NCI-H1105 treated with DMSO at 0.1 percent for 48 hours (cell line): ENCODE measurements at places on chromosomes 2 and 18.

DNA sequence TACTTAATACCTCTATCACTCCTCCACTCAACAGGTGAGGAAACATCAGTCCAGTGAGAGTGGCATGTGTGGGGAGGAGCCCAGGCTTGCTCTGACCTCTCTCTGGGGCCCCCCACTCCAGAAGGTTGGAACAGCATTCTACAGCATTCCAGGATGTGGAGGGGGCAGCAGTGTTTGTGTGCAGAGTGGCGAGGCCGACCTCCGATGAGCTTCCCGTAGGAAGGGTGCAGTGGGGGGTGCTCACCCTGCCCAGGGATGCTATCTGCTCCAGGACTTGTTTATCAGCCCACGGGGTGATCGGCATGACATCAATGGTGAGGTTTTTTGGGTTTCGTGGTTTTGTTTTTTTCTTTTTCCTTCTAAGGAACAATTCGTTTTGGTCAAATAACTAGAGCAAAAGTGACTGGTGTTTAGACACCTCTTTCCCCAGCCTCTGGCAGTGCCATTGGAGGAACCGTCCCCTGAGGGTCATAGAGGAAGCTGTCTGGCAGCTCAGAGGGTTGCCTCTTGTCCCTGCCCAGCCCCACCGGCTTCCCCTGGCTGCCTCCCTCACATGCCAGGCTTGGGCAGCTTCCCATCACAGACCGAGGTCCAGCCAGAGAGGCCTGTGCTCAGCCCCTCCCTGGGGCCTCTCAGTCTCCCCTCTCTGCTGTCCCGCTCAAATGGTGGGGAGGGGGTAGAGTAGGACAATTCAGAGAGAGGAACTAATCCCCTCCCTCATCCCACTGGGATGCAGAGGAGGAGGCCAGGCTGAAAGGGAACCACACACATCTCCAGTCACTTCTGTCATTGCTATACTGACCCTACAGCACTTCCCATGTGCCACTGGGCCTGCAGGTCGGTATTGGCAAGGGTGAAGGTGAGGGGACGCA, 96.5 kb downstream of the ZFP36L2 start:
- no peak for DNase-seq

DNA sequence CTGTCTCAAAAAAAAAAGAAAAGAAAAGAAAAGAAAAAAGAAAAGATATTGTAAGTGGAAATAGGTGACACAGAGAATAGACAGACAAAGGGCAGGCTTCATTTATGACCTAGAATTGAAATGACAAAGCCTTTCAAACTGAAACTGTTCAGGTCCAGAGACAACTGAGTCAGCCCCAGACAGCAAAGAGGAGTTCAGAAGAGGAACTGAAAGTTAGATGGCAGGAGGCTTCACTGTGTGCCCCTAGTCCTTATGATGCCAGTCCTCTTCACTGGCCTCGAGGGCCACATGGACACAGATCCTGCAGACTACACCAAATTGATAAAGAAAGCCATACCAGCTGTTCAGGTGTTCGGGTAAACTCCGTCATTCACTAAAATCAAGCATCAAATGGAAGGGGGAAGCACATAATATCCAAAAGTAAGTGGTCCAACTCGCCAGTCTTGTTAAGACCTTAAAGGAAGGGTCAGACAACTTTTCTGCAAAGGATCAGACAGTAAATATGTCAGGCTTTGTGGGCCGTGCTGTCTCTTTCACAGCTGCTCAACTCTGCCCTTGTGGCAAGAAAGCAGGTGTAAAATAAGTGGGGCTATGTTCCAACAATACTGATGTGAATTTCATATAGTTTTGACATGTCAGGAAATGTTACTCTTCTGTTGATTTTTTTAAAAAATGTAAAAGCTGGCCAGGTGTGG, 231.9 kb upstream of the MGAT5 start:
- no peak for DNase-seq

- DNase-seq, result no peak
These were observed 241.9 kb upstream of the CDH20 start for GRCh38 chr18:61091379-61091778.

- no peak for DNase-seq
These were observed 41.8 kb downstream of the PTCD3 start for GRCh38 chr2:86147793-86148192.

- no peak for DNase-seq
These were observed 24.5 kb upstream of the KCNE4 start for GRCh38 chr2:223027442-223027841.

DNA sequence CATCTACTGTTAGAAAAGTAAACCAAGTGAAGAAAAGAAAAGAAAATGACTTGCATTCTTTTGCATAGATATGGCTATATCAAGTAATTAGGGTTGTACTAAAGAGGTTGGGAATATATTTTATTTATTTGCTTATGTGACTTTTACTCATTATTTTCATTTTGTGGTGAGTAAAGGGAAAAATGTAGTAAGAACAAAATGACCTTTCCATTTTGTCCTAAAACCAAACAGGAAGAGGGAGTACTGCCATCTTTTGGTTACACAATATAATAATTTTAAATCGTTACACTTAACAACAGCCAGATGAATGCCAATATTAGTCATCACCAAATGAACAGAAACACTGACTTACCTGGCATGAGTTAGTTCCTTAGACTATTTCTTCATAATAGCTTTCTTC, 47.3 kb upstream of the NDUFV2 start:
- DNase-seq, result no peak

DNA sequence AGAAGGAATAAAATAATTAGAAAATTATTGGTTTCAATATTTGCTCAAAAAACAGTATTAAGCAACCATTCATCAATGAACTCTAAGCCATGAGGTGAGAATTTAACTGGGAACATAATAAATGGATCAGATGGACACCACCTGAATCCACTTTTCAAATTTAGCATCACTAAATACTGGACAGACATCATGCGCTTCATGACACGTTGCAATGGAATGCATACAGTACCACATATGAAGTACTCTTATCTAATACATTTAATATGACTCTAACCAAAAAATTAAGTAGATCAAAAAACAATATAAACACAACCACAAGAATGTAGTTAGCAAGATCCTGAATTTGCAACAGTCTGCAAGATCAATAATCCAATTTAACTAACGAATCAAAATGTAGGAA, 76.6 kb downstream of the COBLL1 start:
- no peak for DNase-seq

DNA sequence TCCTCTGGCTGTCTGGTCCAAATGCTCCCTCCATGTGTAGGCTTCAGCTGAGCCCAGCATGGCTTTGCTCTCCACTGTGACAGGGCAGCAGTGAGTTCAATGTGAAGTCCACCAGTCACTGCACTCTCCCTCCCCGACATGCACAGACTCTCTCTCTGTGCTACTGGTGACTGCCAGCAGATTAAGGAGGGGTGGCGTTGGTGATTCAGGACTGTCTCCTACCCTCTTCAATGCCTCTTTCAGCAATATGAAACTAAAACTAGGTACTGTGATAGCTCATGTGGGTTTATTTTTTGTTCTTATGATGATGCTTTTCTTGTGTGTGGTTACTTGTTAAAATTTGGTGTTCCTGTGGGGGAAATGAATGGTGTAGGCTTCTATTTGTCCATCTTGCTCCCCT, 201.0 kb upstream of the RBMS1 start:
- DNase-seq, result no peak

DNA sequence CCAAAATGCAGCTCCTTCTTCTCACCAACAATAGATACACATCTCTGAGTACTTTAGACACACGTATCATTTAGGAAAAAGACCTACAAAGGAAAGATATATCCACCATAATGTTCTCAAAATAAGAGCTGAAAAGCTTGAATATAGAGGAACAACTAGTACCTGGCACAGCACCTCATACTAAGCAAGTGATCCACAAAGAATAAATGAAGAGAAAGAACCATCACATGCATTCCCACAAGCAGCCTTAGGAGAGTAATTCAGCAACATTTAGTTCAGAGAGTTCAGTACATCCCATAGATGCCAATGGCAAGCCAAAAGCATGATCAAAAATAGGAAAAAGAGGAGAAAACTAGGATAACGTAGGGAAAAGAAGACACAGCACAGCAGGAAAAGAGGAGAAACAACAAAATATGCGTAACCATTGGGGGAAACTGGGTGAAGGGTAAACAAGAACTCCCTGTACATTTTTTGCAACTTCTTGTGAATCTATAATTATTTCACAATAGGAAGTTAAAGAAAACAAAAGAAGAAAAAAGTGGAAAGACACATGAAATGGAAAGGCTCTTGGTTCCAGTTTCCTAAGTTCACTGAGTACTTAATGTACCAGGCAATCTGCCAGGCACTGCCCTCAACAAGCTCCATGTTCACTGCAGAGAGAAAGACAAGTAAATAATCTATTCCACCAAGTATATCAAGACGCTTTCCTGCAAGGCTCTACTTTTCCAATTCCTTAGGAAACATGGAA, 22.3 kb downstream of the CLASP1 start:
- no peak for DNase-seq

DNA sequence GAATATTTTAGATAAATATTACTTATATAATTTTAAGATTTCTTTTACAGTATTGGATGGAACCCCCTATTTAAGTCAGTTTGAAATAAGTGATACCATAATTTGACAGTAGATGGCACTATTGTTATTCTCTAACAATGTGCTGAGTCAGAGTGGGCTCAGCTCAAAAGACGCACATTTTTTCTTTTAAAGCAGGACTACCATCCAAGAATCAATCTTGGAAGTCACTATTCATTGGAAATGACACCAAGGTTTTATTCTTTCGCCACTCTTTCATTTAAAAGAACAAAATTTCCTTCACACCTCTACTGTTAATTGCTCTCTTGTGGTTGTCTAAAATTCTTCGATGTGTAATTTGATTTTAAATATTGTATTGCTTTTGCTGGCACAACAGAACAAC, 32.6 kb upstream of the SPAG16 start:
- DNase-seq, result peak; percentile 70

DNA sequence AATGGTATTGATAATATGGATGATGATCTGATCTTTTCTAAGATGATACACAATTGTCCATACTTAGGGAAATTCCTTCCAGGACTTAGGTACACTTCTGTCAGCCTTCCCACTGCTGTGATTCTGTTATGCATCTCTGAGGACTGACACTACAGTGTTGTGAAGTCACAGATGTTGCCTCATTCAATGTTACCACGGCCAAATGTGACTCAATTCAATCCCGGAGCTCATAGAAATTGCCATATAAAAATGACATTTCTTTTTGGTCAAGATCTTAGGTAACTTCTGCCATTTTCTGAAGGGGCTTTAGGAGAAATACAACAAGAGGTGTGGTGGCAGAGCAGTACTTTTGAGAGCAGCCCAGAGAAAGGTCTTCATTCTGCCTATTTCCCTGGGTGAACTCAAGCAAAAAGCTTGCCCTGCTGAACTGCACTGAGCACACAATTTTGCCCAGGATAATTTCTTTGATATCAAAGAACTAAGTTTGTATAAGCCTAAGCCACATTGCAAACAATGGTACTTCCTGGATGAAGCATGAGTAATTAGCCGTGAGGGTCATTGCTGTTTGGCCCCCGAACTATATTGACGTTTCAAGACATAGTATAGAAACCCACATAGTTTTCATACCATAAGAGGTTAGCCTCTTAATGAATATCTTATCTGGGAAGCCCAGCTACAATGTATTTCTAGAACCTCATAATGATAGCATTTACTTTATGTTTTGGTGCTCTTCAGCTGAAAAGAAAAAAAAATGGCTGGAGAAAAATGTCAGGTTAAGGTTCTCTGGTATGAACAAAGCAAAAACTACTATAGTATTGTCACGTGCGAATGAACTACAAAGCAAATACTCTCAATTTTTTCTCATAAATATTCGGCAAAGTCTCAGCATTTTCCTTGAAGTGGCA, 437.4 kb downstream of the MEIS1 start:
- DNase-seq, result no peak

DNA sequence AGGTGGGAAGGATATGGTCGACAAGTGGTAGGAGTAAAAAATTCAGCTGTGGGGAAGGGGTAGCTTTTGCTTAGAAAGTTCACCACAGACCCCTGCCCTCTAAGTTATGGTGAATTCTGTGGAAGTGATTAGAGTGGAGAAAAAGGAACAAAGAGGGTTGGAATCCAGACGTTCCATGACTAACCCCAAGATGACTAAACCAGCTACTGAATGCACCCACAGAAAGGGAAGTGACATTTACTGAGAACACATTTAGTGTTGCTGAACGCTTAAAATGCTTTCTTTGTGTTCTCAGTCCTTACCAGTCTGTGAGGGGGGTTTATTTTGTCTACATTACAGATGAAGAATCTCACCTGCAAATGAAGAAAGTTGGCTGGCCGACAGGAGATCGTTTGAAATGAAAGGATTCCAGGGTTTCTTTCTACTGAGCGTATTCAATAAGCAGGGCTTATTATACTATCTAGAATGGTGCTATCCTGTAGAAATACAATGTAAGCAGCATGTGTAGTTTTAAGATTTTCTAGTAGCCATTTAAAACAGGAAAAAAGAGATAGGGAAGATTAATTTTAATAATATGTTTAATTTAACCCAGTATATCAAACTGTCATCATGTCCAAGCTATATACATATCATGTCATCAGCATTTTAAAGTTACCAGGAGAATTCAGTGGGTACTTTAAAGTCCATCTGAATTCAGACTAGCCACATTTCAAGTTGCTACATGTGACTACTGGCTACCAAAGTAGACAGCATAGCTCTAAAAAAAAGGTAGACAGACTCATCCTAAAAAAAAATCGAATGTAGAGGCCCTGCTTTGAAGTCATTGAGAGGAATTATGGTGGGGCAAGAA, 60.1 kb downstream of the LIMS1 start:
- DNase-seq, result no peak

DNA sequence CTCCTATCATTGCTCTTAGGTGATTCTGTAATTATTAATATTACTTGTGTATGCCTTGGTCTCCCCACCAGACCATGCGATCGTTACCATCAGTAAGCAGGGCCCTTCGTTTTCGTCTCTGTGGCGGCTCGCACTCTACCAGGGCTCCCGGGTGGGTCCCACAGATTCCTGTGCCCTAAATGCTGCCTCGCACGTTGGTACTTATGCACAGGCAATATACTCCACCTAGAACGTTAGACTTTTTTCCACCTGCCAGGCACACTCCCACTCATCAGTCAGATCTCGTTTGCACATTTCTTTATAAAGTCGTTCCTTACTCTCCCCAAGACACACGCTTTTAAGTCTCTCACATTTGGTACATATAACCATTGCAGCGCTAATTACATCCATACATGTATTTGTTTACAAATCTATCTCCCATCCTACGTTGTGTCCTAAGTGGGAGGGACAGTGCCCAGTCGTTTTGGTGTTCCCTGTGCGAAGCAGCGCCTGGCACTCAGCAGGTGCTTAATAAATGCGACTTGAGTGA, 901 bp downstream of the FEZ2 start:
- no peak for DNase-seq

- DNase-seq, result no peak
These were observed 164.1 kb downstream of the SMAD7 start for GRCh38 chr18:48786455-48787202.

DNA sequence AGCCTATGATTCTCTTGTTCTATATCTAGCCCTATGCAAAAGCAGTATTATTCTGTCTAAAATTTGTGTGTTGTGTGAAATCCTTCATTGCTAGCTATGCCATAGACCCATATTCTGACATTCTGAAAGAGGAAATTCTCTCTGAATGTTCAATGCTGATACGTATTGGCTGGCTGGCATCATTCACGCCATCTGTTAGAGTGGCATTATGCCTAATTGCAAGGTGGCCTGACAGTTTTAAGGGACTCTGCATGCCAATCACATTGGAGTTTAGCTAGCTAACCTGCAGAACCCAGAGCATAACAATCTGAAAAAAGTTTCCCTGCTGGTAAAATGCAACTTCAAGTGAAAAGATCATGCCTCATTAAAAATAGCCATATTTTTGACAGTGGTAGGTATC, 316.0 kb downstream of the SOX11 start:
- DNase-seq, result no peak
